Pulmonary artery endothelial cell (primary cell): ENCODE measurements at places on chromosomes 16 and 17. TPM values are rescaled to one million over a fixed set of nuclear protein-coding genes. Genes with fewer than 3 reads are reported as not detected.

GRCh38 chr17:33014751-33015150, 23.1 kb downstream of the SPACA3 start:
- no peak for DNase-seq

DNA sequence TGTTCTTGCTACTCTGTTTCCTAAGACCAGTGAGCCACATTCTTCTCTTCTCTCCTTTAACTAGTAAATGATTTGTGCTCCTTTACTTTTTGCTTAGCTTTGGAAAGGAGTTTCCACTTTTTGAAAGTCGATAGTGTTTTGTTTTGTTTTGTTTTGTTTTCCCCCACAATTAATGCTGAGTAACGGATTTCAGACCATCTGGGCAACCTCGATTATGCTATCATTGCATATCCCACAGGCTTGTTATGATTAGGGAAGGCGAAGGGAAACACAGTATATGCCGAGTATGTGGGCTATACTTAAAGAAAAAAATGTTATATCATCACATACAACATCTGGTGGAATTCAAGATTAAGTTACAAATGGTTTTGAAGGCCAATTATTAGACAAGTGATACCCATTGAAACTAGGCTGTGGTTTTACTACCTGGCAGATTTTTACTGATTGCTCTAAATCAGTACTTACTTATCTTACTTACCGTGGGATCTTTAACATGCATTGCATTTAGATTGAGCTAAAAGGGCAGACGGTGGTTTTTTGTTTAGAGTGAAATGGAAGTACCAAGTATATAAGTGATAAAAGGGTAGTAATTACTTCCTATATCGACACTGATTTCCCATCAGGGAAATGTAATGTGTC, 361.3 kb upstream of the SOX9 start:
- no peak for DNase-seq

GRCh38 chr17:48579471-48579759, 1.3 kb upstream of the HOXB4 start:
- DNase-seq, result no peak

- no peak for DNase-seq
Measured at GRCh38 chr17:10249271-10250010, 51.0 kb upstream of the GAS7 start.

- DNase-seq, result no peak
Measured at GRCh38 chr17:57424777-57425188, 168.5 kb downstream of the MSI2 start.

DNA sequence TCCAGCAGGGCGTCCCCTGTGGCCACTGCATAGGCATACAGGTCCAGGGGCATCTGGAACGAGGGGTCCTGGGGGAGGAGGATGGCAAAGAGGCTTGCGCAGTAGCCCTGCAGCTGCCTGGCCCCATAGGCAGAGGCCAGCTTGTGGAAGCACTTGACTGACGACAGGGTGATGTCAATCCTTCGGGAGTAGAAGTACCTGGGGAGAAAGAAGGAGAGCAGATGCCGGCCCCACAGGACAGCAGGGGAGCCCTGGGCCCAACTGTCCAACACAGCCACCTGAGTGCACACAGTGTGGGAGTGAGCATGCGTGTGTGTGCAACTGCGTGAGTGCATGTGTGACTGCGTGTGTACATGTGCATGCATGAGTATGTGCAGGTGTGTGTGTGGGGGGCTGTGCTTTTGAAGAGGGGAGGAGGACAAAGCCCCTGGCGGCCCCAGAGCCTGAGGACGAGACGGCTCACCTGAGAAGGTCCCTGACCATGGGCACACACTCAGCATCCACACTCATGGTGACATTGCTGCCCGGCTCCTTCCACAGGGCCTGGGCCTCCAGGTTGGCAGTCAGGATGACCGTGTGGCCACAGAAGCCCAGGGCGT, 7.1 kb downstream of the LGALS3BP start:
- DNase-seq, result no peak

DNA sequence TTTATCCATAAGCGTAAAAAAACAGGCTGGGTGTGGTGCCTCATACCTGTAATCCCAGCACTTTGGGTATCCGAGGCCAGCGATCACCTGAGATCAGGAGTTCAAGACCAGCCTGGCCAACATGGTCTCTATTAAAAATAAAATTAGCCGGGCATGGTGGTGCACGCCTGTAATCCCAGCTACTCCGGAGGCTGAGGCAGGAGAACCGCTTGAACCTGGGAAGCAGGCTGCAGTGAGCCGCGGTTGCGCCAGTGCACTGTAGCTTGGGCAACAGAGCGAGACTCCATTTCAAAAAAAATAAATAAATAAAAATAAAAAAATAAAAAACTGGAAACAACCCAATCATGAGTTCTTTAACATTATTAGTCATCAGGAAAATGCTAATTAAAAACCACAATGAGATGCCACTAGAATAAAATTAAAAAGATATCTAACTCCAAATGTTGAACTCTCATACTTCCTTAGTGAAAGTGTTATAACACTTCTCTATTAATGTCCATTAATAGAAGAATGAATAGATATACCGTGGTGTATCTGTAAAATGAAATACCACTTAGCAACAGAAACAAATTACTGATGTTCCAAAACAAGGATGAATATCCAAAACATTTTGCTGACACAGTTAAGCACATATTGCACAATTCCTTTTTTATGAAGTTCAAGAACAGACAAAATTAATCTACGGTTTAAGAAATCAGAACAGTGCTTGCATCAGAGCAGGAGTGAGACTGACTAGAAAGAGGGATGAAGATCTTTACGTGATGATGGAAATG, 13.1 kb downstream of the MPHOSPH6 start:
- DNase-seq, result no peak

- DNase-seq, result no peak
Measured at GRCh38 chr17:4520060-4520893, 21.6 kb downstream of the SPNS2 start.

DNA sequence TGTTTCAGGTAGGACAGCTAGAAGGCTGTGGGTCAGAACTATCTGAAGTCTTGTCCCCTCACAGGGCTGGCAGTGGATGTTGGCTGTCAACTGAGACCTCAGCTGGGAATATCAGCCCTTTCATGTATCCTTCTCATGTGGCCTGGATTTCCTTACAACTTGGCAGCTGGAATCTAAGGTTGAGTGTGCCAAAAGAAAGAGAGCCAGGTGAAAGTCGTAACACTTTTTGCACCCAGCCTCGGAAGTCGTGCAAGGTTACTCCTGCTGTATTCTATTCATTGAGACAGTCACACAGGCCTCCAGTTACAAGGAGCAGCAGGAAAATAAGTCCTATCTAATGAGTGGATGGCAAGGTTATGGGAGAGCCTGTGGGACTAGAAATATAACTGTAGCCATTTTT, 52.6 kb upstream of the DNAH9 start:
- no peak for DNase-seq

FMNL1 gene
- 0.63 and 1.1 TPM in 2 replicates for total RNA-seq

ST6GALNAC1 gene
- 0.33 TPM in 1 of 2 replicates, not detected in the other for total RNA-seq

FKBP10 gene
- total RNA-seq, result 139 and 196 TPM in 2 replicates

SOX8 gene
- 0.25 and 0.99 TPM in 2 replicates for total RNA-seq

TNFSF13 gene
- 1.1 and 1.3 TPM in 2 replicates for total RNA-seq
